ENCODE measurements at places on chromosomes 6 and 20.
A peak's percentile ranks its signal among the peaks of the same experiment; 100 is the strongest.

- no peak for DNase-seq
Observed at GRCh38 chr6:18076231-18076630, 46.2 kb downstream of the NHLRC1 start.

DNA sequence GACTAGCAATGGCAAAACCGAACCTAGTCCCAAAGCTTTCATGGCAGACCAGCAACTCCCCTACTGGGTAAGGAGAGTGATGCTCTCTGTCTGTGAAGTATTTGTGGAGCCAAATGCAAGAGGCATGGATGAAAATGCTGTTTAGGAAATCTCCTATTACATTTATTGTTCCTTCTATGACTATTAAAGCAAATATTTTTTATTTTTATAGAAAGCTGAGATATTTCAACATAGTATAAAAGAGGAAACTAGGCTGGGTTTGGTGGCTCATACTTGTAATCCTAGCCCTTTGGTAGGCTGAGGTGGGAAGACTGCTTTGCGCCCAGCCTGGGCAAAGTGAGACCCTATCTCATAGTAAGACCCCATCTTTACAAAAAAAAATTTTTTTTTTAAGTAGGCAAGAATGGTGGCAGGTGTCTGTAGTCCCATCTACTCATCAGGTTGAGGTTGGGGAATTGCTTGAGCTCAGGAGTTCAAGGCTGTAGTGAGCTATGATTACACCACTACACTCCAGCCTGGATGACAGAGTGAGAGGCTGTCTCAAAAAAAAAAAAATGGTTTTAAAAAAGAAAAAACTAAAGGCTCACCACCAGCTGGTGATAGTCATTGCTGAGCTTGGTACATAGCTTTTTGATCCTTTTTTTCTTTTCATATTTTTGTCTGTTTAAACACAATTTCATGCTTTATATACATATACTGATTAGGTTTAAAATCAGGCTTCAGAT lies 11.3 kb downstream of the KDM1B start:
- DNase-seq: no peak

GRCh38 chr6:31729979-31730630 lies 1.0 kb upstream of the DDAH2 start:
- DNase-seq: no peak

DNA sequence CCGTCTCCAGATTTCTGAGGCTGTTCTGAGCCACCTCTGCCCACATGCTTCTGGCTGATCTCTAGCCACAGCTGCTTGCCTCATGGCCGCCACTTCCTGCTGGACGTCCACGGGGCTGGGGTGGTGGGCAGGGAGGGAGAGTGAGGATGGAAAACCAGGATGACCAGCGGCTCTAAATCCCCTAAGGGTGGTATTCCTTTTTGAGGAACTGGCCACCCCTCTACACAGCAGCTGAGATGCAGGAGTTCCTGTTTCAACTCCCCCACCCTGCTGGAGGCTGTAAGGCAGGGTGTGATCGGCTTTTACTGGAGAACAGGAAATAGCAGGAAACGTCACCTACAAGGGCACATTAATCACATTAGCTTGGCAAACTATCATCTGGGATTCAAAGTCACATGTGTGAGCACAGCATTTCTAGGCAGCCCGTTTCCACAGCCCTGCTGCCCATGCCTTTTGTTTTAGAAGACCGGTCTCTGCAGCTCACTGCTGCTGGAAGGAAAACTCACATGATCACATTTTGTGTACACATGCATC lies 181.6 kb upstream of the ECI2 start:
- DNase-seq: no peak

DNA sequence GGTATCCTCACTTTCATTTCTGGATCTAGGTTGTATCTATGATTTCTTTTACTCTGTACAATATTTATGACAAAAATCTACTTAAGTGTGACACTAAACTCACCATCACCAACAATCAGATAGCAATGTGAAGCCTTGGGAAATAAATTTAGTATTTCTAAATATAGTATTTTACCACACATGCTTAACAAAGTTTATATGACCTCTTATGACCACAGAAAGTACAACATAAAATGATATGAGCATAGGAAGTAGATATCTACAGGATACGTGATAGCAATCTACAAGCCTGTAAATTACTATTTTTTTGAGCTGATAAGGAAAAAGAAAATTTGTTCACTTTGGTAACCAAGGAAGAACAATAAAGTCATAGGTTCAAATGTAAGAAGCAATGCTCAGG lies 910.4 kb upstream of the CITED2 start:
- DNase-seq: no peak

DNA sequence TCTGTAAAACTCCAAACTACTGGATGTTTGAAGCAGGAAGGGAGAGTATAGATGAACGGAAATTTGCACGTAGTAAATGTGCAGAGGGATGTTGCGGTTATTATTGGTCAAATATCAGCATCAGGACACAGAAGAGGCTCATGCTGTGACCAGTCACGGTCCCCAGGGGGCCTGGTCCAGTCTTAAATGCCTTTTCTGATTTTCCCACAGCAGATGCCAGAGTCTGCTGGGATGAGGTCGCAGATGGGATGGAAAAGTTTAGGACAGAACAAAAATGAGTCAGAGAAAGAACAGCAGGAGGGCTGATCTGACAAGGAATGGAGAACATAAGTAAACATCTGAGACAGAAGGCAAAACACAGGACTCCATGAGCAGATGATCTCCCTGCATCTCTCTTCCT lies 11.7 kb upstream of the SIRPG start:
- no peak for DNase-seq

- DNase-seq: no peak
Observed at GRCh38 chr20:37845241-37845681, 57.7 kb upstream of the VSTM2L start.

DNA sequence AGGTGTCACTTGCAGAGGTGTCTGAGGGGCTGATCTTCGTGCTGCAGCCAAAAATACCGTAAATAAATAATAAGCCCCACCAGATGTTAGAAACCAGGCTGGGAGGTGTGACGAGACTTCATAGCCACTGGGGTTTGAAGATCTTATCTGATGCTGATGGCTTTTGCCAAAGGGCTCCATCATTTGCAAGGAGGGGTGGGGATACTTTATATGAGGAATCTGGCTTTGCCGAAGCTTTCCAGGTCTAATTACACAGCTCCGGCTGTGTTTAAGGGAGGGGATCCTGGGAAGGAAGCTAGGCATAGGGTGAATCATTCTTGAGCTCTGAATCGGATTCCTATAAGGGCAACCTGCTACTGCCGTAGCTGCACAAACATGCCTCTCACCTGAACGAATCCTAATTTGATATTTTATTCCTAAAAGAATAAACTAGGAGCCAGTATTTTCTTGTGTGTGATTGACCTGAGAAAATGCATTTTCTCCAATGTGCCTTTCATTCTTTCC lies 249.6 kb downstream of the SOD2 start:
- DNase-seq: no peak

GRCh38 chr6:40640599-40641227 lies 53.5 kb upstream of the LRFN2 start:
- peak; percentile 37 for DNase-seq

- no peak for DNase-seq
Observed at GRCh38 chr6:31422587-31422986, 19.2 kb downstream of the MICA start.

- no peak for DNase-seq
Observed at GRCh38 chr6:145705561-145705960, 29.8 kb downstream of the EPM2A start.

- no peak for DNase-seq
Observed at GRCh38 chr6:33417128-33417902, 592 bp downstream of the CUTA start.

DNA sequence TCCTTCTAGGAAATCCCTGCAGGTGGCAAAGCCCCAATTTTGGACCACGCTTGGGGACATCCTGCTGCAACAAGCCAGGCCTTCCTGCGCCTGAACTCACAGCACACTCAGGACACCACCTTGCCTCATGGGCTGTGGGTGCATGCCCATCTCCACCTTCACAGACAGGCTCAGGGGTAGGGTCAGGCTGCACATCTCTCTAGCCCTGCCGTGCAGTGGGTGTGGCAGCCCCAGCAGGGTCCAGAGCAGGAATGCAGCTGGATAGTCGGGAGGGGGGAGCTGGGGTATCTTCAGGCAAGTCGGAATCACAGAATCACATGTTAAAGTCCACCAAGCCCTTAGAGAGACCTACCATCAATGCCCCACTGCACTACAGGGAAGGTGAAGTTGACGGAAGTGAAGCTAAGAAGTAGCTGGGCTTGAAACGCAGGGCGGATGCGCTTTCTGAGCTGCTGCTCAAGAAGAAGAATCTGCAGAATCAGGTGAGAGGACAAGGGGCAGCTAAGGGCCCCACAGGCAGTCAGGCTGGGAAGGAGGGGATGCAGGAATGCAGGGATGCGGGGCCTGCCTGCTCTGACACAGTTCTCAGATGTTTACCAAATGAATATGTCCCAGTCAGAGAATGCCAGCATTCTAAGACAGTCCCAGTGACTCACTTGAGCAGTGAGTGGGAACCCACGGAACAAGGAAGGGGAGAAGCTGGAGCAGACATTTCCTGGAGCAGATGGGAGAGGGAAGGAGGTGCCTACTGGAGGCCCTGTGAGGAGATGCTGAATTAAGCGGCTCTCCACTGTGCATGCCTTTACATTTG lies 11.3 kb downstream of the SERPINB6 start:
- DNase-seq: no peak

GRCh38 chr6:126665551-126665950 lies 325.6 kb downstream of the CENPW start:
- no peak for DNase-seq
